ENCODE measurements at places on chromosomes 16 and 17. TPM values are rescaled to one million over a fixed set of nuclear protein-coding genes. Genes with fewer than 3 reads are reported as not detected.

DNA sequence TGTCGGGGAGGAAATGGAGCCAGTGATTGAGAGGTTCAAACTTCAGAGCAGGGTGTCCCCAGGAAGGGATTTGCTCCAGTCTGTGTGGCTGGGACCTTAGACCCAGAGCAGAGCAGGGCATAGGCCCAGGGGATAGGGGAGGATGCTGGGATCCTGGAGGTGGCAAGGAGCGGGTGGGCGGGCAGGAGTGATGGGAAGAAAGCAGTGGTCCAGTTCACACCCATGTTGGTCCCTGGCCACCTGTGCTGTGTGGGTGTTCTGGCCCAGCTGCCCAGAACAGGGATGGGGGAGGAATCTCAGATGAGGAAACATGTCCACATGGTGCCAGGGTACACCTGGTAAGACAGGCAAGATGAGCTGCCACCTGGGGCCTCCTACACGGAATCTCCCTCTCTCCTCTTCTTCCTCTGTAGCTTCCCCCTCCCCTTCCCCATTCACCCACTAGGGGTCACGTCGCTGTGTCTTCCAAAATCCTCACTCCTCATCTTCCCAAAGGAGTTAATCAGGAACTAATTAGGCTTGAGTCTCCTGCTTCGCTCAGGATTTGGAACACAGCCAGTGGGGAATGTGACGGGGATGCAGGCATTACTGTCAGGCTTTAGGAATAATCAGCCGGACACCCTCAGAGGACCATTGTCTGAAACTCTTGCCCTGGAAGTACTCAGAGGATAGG lies 2.3 kb downstream of the BEAN1 start:
- peaks cover 74% of the 10 kb centered on the region for H3K27me3 ChIP-seq
- H3K4me1 ChIP-seq = peaks cover 1% of the 10 kb centered on the region
- no peak overlapping the region for H3K4me3 ChIP-seq
- DNase-seq = no peak

DNA sequence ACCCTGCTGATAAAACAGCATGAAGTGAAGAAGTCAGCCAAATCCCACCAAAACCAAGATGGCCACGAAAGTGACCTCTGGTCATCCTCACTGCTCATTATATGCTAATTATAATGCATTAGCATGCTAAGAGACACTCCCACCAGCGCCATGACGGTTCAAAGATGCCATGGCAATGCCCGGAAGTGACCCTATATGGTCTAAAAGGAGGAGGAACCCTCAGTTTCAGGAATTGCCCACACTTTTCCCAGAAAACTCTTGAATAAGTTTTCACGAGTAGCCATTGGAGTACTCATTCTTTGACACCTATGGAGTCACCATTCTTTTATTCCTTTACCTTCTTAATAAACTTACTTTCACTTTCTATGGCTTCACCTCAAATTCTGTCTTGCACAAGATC lies 44.3 kb downstream of the GSG1L start:
- no peaks in the 10 kb centered on the region for H3K4me1 ChIP-seq
- H3K27me3 ChIP-seq = peaks cover 3% of the 10 kb centered on the region

DNA sequence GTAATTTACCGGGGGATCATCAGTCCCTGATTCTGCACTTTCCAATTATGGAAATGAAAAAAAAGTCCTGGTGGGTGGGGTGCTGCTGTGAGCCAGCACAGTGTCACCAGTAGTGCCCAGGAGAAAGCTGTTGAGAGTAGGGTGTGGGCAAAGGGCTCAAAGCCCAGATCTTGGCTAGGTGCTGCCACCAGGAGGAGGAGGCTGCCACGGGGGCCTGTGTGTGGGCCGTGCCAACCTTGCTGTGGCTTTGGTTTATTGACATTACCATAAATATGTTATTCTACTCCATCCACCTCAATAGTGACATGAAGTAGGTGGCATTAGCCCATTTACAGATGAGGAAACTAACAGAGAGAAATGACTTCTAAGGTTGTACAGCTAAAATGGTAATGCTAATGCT lies 6.7 kb upstream of the PRPSAP2 start:
- no peaks in the 10 kb centered on the region for H3K27me3 ChIP-seq
- H3K27ac ChIP-seq = no peak overlapping the region

- DNase-seq = no peak
- no peak overlapping the region for H3K27ac ChIP-seq
- H3K36me3 ChIP-seq = no peaks in the 10 kb centered on the region
- no peaks in the 10 kb centered on the region for H3K4me1 ChIP-seq
- H3K27me3 ChIP-seq = peaks cover 2% of the 10 kb centered on the region
These were observed 196.6 kb downstream of the FOXL1 start for GRCh38 chr16:86774931-86775330.

DNA sequence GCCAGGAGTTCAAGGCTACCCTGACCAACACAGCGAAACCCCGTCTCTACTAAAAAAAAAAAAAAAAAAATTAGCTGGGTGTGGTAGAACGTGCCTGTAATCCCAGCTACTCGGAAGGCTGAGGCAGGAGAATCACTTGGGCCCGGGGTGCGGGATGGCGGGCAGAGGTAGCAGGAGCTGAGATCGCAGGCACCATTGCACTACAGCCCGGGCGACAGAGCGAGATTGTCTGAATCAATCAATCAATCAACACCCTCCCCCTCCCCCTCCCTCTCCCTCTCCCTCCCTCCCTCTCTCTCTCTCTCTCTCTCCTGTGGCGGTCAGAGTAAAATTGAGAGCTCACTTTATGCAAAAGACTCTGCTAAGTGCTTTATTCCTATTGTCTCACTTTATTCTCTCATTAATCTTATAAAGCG lies 1.2 kb downstream of the HSDL1 start:
- peaks cover 4% of the 10 kb centered on the region for H3K36me3 ChIP-seq
- peak overlapping the region; percentile 90 for H3K4me3 ChIP-seq
- H3K27ac ChIP-seq = peak overlapping the region; percentile 86
- DNase-seq = no peak
- peaks cover 25% of the 10 kb centered on the region for H3K4me1 ChIP-seq

DNA sequence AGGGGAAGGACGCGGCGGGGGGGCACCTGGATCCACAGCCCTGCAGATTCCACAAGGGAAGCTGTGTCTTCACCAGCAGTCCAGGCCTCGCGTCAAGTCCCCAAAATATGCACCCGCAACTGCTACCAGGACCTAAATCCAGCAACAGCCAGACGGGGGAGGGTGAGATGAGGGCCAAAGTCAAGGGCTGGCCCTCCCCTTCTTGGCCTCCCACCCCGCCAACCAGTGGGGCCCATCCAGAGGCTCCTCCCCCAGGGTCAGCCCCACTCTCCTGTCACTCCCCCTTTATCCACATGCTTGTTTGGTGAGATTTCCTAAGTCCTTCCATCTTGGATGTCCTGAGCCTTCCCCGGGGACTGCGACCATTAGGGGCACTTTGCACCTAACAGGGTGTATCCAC lies 138.7 kb downstream of the ENGASE start:
- no peak overlapping the region for H3K27ac ChIP-seq
- no peaks in the 10 kb centered on the region for H3K36me3 ChIP-seq
- H3K4me3 ChIP-seq = no peak overlapping the region

DNA sequence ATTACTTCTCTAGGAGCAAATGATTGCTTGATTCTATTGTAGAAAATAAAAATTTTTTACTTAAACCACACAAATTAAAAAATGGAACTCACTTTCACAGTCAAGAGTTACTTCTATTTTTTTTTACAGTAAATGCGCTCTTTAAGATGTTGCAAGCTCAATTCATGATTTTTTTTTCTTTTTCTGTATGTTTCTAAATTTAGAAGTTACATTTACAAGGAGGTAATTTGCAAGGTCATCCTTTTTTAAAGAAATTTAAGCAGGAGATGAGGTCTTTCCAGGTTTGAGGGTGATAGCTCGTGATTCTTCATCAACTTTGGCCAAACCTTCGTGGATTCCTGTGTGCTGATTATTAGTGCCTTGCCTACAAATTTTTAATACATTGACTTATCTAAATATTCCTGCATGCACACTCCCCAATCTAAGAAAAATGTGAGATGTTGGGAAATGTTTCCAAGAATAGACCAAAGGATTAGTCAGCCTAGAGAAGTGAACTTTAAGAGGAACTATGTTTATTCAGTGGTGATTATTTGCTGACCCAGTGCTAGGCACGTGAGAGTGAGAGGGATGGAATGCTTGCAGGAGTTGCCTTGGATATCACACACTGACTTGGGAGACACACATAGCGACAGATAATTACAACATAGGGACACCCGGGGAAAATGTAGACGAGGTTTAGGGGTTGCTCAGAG lies 429.8 kb downstream of the MAF start:
- peaks cover 9% of the 10 kb centered on the region for H3K4me1 ChIP-seq
- H3K27me3 ChIP-seq = no peaks in the 10 kb centered on the region
- H3K4me3 ChIP-seq = no peak overlapping the region
- peaks cover 7% of the 10 kb centered on the region for H3K36me3 ChIP-seq
- no peak for DNase-seq

GRCh38 chr17:40303009-40303657 lies 5.8 kb upstream of the RARA start:
- H3K27me3 ChIP-seq = no peaks in the 10 kb centered on the region
- DNase-seq = no peak
- peaks cover 14% of the 10 kb centered on the region for H3K4me1 ChIP-seq
- H3K4me3 ChIP-seq = no peak overlapping the region
- peaks cover 44% of the 10 kb centered on the region for H3K36me3 ChIP-seq

DNA sequence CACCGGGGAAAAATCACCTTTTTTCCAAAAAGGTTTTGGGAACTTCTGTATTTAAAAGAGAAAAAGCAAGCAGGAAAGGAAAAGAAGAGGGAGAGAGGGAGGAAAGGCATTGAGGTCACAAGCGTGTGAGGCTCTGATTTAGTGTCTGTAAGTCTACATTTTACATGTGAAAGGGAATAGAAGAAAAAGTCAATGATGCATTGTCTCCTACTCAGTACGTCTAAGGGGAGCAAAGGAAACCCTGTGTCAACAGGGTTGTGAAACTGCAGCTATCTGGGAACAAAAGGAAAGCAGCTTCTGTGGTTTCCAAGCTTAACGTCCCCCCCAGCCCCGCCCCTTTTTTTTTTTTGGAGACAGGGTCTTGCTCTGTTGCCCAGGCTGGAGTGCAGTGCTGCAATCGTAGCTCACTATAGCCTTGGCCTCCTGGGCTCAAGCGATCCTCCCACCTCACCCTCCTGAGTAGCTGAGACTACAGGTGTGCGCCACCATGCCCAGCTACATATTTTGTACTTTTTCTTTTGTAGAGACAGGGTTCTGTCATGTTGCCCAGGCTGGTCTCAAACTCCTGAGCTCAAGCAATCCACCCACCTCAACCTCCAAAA lies 1.8 kb upstream of the CDC42EP4 start:
- H3K4me1 ChIP-seq = peaks cover 6% of the 10 kb centered on the region
- no peaks in the 10 kb centered on the region for H3K36me3 ChIP-seq
- DNase-seq = no peak
- H3K27me3 ChIP-seq = peaks cover 21% of the 10 kb centered on the region

DNA sequence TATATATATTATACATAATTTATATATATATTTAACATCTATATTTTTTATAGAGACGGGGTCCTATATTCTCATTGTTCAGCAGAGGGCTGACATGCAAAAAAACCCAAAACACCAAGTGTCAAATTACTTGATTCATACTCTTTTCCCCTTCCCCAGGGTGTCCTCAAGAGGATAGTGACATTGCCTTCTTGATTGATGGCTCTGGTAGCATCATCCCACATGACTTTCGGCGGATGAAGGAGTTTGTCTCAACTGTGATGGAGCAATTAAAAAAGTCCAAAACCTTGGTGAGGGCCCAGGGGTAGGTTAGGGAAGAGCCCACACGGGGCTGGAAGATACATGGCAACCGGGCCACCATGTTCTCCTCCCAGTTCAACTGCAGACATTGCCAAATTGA lies 11.0 kb downstream of the ITGAM start:
- no peak overlapping the region for H3K27ac ChIP-seq
- H3K36me3 ChIP-seq = peaks cover 25% of the 10 kb centered on the region
- peaks cover 16% of the 10 kb centered on the region for H3K4me1 ChIP-seq
- no peaks in the 10 kb centered on the region for H3K27me3 ChIP-seq
- DNase-seq = no peak
- H3K4me3 ChIP-seq = no peak overlapping the region

- DNase-seq = no peak
- no peaks in the 10 kb centered on the region for H3K27me3 ChIP-seq
- H3K4me1 ChIP-seq = peaks cover 41% of the 10 kb centered on the region
- peaks cover 5% of the 10 kb centered on the region for H3K36me3 ChIP-seq
- H3K27ac ChIP-seq = peak overlapping the region; percentile 87
- H3K4me3 ChIP-seq = peak overlapping the region; percentile 85
These were observed 806 bp downstream of the MRM1 start for GRCh38 chr17:36602030-36602748.

Gene CAPNS2
- total RNA-seq = not detected

Gene ACD
- total RNA-seq = 49.7 TPM

Gene PLD2
- 11.7 TPM for total RNA-seq

Gene CASKIN1
- 0.09 TPM for total RNA-seq

Measured in activated CD8-positive, alpha-beta memory T cell treated with anti-CD3 and anti-CD28 coated beads, Interleukin-2, amount 10 ng/mL, durations not matched to agents 7 days and 5 days (primary cell).